ENCODE measurements at places on chromosomes 2 and 18.

GRCh38 chr2:44560352-44560751 lies 198.6 kb downstream of the CAMKMT start:
- peak; percentile 11 for DNase-seq

- no peak for DNase-seq
Observed at GRCh38 chr2:174327841-174328113, 7.0 kb upstream of the SP9 start.

DNA sequence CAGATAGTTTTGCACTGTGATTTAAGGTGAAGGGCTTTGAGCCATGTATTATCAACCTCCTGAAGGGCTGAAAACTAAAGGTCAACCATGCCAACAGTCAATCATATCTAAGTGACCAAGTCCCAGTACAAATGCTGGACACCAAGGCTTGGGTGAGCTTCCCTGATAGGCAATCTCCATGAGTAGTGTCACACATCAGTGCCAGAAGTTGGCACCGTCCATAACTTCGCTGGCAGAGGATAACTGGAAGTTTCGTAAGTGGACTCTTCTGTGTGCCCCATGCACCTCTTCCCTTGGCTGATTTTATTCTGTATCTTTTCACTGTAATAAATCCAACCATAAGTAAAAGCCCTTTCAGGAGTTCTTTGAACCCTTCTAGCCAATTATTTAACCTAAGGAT lies 13.2 kb downstream of the REV1 start:
- no peak for DNase-seq

DNA sequence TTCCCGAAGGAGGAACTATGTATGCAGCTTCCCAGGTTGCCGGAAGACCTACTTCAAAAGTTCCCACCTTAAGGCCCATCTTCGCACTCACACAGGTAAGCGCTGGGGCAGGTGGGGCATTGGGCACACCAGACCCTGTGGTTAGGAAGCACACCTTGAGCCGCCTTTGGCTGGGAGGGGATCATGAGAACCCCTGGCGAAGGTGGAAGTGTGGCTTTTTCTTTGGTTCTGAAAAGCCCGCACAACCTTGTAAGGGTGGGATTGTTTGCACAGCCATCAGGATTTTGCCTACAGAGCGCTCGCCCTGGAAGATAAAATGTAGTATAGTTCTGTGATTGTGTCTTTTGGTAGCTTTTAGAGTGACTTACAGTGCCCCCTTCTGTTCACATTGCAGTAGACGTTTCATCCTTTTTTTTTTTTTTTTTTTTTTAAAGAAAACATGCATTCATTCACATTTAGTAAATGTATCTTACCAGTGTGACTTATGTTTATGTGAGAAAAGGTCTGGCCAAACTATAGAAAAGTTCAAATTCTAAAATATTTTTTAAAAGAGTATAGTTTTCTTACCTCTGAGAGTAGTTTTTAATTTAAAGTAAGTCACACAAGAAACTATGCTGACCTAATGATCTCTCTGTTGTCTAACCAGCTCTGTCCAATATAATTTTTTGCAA lies 5.3 kb downstream of the KLF11 start:
- peak; percentile 78 for DNase-seq

- no peak for DNase-seq
Observed at GRCh38 chr2:103144837-103145236, 383.0 kb downstream of the TMEM182 start.

DNA sequence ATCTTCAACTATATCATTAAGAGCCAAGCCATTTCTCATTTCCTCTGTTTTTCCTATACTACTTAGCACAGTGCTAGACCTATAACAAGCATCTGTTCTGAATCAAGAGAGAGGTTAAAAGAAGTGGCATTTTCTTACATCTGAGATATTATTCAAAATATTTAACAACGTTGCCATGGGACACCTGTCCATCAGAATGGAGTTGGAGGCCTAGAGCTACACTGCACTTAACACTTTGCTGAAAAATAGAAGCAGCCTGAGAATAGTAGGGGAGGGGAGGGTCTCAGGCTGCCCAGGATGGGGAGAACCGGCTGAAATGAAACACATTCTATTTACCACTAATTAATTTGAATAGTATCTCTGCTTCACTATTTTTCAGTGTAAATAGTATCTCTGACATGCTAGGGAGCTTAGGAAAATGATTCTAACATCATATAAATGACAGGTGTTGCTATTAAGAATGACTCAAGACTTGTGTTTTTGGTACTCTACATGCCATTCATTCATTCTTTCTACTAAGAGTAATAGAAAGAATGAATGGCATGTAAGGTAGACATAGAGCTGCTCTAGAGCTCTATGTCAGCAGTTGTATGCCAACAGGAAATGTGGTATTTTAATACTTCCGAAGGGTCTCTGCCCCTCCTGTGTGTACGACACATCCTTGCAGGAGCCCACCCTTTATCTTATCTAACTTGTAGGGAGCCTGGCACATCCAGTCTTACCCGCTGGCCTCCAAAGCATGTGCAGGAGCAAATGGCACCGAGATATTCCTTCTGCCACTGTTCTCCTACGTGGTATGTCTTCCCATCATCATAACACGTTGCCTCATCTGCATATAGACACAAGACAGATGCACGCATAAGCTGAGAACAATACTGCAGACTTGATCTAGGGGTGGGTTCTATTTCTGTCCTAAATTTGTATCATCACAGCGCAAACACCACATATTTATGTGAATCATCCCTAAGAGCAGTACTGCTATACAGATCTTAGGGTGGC lies 52.6 kb downstream of the ATIC start:
- DNase-seq, result peak; percentile 45
